ENCODE measurements at places on chromosomes 7 and 10.

DNA sequence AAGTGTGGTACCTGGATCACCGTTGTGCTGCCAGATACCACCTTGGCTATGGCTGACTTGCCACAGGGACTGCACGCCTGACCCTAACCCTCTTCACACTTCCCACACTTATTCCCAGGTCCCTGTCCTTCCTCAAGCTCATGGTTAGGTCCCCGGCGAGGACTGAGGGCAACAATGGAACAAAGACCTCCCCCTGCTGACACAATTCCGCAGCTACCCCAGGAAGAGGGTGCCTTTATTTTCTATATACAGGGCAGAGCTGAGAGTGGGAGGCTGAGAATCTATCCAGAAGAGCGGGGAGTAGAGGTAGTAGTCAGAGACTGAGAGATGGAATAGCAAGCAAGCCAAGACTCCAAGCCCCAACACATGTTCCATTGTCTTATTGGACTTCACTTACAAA lies 118.1 kb upstream of the SEM1 start:
- DNase-seq = no peak

DNA sequence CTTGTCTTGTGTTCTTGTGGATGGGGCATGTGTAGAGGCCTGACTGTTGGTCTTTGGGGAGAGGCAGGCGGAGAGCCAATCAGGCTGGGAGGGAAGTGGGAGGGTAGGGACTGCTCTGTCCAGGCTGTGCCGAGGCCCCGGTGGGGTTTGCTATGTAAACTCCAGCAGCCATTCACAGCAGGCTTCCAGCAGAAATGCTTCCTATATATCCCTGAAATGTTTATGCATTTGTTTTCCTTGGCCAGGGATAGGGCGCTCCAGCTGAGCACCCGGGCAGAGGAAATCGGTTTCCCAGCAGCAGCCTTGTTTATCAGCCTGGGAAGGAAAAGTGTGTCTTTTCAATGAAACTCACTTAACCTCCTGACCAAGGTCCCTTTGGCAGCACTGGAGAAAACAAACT lies 18.3 kb upstream of the AQP1 start:
- no peak for DNase-seq

DNA sequence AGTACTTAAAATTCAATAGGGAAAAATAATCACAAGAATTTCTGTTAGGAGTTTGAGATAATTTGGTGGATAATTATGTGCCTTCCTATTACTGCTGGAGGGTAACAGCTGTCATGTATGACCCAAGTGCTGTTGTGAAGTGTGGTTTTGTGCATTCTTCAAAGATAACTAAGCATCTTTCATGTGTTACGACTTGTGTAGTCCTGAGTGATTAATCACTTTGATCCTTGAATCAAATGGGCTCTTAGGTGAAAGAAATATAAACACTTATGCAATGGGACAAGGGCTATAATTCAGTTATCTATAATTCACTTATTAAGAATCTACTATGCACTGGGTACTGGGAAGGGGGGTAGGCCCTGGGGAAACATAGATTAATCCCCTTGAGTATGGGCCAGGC lies 89.0 kb downstream of the CH25H start:
- no peak for DNase-seq

- no peak for DNase-seq
These were observed 1050.6 kb downstream of the NRG3 start for GRCh38 chr10:82925547-82925946.

- no peak for DNase-seq
These were observed 1.3 kb upstream of the WIPF3 start for GRCh38 chr7:29805031-29805430.

DNA sequence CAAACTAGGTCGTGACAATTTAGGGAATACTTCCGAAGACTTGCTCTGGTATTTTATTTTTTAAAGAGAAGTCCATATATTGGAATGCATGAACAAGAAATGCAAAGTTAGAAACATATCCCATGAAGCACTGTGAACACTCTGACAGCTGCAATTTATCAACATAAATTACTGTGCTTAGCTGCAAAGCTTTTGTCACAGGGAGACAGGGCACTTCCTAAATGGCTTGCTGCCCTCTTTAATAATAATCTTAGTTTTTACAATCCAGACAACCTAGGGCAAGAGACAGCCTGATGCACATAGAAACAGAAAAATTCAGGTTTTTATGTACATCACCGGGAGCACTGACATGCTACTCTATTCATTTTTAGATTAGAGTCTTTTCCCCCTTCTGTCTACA lies 78.3 kb upstream of the NOBOX start:
- no peak for DNase-seq

GRCh38 chr10:50929670-50930069 lies 44.2 kb upstream of the A1CF start:
- DNase-seq = no peak

GRCh38 chr7:44733708-44734481 lies 14.8 kb upstream of the ZMIZ2 start:
- no peak for DNase-seq

DNA sequence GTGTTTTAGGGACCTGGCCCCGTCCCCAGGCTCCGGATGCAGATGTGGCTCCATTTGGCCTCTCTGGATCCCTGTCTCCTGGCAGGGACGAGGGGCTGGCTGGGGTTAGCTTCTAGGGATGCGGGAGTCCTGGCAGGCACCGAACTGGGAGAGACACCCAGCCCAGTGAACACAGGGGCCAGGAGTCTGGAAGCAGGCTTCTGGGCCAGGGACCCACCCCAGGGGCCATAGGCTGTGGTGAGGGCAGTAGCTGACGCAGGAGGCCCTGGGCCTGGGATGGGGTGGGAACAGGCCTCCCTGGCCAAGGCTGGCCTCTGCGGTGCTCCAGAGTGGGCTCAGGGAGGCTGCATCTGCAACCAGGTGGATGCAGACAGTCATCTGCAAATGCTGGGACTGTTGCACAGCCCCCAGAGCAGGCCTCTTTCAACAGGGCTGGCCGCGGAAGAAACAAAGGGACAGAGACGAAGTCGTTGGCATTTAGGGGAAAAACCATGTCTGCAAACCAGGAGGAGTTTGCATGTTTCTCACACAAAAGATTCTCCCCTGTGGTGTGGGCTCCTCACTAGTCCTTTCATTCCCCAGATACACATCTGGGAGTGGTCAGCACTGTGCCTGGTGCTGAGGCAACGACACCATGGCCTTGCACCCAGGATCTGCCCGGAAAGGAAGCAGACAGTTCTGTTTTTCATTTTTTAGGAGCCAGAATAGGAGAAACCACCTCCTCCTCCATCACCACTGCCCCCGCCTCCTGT lies 36.4 kb upstream of the ZNF488 start:
- no peak for DNase-seq

DNA sequence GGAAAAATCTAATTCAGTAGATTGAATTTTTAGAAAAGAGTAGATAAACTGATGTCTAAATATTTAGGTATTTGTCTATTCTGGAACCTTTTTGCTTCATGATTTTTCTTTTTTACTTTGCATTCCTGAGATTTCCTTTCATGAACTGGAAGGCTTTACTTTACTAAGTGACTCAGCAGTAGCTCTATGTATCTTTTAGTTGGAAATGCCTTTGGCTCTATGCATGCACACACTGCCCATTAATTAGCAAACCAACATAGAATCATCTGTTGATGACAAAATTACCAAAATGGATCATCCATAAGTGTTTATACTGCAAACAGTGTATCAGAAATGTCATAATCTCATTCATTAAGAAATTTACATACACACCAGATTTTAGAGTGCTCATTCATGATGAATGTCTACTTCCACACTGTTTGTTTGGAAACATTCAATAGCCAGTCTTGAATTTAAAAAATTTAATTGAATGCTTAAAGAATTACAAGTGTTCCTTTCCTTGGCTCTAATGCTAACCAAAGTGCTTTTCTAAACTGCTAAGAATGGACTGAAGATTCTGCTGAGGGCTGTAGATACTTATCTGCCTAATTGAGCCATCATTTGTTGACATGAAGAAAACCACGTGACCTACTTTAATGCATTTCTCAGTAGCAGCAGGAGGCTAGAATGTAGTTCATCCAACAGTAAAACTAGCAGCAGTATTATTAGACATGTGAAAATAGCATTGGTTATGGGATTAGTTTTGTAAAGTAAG lies 282.0 kb downstream of the ADK start:
- DNase-seq = no peak

DNA sequence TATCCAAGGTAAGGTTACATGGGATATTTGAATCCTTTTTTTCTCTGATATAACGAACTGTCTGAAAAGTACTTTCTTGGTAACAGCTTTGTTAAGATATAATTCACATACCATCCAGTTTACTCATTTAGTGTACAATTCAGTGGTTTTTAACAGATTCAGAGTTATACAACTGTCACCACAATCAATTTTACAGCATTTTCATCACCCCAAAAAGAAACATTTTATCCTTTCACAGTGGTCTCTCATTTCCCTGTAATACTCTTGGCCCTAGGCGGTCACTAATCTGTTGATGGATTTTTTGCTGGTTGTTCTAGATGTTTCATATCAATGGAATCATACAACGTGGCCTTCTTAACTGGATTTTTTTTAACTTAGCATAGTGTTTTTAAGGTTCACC lies 91.6 kb downstream of the GLCCI1 start:
- DNase-seq = no peak

GRCh38 chr7:95723583-95724180 lies 48.7 kb upstream of the DYNC1I1 start:
- no peak for DNase-seq

All from activated gamma-delta T cell treated with anti-CD3 and anti-CD28 coated beads, Interleukin-2, amount 50 U/mL, for 16 hours (primary cell).